ENCODE measurements at places on chromosomes 1 and 21.

DNA sequence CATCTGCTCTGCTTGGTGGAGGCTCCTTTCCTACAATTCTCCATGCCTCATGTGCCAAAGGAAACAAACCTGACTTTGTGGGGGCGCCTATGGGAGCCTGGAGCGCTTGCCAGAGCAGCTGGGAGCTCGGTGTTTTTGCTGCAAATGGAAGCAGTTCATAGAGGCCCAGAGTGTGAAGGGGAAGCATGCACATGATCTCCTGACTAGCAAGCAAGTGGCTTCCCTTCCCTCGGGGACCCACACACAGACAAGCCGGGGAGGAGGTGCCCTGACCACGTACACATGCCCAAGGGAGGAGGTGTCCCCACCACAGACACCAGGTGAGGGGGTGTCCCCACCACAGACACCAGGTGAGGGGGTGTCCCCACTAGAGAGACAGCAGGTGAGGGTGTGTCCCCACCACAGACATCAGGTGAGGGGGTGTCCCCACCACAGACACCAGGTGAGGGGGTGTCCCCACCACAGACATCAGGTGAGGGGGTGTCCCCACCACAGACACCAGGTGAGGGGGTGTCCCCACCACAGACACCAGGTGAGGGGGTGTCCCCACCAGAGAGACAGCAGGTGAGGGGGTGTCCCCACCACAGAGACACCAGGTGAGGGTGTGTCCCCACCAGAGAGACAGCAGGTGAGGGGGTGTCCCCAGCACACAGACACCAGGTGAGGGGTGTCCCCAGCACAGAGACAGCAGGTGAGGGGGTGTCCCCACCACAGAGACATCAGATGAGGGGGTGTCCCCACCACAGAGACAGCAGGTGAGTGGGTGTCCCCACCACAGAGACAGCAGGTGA lies 106.8 kb downstream of the CRYAA start:
- no peak for DNase-seq

DNA sequence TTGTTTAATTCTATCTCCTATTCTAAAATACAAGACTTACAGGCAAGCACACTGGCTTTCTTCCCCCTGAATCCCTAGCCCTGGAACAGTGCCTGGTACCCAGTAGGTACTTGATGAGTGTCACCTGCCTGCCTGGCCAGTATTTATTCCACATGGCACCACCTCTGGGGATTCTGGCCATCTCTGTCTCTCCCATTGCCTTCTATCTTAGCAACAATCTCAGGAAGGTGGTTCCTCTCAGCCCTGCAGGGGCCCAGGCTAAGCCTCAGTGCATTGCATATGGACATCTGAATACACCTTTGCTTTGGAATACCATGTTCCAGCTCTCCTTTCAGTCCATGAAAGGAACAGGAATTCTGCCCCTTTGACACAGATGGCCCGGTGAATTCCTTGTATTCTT lies 81.0 kb downstream of the HIVEP3 start:
- no peak for DNase-seq

- no peak for DNase-seq
Measured at GRCh38 chr1:70497152-70497551, 86.1 kb downstream of the CTH start.

GRCh38 chr1:165875604-165876003 lies 48.2 kb downstream of the UCK2 start:
- no peak for DNase-seq

- no peak for DNase-seq
Measured at GRCh38 chr1:198889101-198889500, 250.3 kb downstream of the PTPRC start.

DNA sequence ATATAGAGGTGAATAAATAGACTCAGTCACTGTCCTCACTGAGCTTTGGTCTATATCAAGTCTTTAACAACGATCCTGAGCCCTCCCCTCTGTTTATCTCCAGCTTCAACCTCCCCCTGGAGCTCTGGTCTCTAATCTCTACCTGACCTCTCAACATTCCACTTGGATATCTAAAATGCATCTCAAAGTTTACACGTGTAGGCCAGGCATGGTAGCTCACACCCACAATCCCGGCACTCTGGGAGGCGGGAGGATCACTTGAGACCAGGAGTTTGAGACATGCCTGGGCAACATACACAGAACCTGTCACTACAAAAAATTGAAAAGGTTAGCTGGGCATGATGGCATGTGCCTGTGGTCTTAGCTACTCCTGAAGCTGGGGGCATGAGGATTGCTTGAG lies 53.4 kb downstream of the GADD45A start:
- no peak for DNase-seq

- no peak for DNase-seq
Measured at GRCh38 chr1:94697839-94698238, 122.3 kb upstream of the SLC44A3 start.

- DNase-seq: peak; percentile 97
Measured at GRCh38 chr1:238647877-238648276, 738.5 kb upstream of the CHRM3 start.

DNA sequence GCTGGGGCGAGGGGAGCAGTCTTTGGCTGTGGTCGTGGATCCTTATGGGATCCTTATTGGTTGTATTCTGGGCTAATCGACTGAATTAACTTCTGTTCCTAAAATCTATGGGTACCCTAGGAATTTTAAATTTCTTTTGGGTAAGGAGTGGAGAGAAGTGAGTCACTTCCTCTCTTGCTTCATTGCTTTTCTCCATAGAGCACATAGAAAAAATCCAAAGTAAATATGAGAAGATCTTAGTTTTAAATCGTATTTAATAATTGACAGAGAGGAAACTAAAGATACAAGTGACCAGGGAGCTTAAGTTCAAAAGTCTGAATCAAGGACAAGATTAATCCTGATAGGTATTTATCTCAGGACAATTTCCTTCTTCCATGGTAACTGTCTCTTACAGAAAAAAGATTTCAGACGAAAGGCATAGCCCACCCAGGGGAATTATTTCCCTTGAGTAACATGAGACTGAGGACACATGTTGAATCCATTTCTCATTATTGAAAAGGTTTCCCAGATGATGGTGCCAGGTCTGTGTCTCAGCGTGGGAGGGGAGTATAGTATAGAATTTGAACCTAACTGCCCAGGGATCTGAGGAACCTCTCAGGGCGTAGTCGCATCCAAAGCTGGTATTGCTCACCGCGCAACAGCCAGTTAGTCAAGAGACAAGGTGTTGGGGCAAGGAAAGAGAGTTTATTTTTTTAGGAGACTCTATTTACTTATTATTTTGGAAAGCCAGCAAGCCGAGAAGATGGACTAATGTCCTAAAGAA lies 28.7 kb upstream of the FASLG start:
- peak; percentile 35 for DNase-seq

DNA sequence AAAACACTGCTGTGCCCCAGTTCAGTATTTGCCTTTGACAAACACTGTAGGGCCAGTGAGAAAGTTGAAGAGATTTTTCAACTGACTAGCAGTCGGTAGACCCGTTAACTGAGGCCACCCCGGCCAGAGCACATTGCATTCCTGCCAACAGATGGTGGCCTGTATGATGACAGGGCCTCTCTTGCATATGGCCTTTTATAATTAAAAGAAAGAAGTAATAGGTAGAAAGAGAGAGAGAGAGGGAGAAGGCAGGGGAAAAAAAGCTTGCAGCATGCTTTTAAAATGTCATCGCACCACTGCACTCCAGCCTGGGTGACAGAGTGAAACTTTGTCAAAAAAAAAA lies 4.7 kb upstream of the C1orf174 start:
- DNase-seq: no peak

GRCh38 chr1:33863779-33864178 lies at the start of gene HMGB4:
TSS of gene HMGB4 (plus strand) at chr1:33864079. CDS start at chr1:33864192, 113 bp downstream.
- DNase-seq: no peak

- DNase-seq: peak; percentile 65
Measured at GRCh38 chr1:24713176-24713575, 32.1 kb upstream of the CLIC4 start.

DNA sequence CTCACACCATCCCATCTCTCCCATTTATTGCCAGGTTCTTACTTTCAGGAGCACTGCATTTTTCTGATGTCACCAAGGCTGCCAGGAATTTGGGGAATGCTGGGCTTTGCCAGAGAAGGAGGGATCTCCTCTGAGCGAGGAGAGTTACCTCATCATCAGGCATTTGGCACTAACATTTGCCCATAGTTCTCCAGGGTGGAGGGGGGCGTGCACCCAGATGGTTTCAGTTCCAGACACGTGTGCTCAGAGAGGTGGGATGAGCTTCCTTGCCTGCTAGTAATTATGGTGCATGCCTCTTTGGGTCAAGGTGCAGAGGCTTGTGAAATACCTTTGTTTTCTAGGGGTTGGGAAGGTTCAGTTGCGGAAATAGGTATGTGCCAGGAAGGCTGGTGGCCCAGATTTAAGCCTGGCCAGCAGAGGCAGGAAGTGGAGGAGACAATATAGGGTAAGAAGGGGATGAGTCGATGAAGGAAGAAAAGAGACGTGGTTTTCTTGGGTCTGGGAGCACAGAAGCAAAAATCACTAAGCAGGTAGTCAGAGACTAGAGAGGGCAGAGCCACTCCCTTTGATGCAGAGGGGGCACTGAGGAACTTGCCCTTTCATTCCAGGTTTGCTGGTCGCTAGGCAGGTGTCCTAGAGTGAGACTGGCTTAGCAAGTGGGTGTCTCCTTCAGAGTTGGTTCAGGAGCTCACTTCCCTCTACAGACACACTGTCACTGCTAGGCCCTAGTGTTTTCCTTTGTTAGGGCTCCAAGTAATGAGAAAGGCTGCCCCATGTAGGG lies 7.2 kb downstream of the TUFT1 start:
- peak; percentile 98 for DNase-seq

DNA sequence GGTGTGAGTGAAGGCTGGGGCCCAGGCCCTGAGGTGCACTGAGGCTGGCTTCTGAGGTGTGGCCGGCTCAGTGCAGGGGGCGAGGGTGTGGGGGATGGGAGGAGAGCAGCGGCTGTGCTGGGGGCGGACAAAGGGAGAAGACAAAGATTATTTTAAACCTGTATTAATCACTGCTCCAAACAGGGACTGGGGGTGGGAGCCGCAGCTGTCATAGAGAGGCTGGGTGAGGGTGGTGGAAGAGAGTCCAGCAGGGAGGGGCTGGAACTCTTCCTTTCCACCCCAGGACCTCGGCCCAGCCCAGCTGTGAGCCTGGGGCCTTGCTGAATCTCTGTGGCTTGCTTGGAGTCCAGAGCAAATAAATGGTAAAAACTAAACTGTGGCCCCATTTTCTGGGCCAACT lies 106.9 kb downstream of the KCND3 start:
- DNase-seq: no peak

DNA sequence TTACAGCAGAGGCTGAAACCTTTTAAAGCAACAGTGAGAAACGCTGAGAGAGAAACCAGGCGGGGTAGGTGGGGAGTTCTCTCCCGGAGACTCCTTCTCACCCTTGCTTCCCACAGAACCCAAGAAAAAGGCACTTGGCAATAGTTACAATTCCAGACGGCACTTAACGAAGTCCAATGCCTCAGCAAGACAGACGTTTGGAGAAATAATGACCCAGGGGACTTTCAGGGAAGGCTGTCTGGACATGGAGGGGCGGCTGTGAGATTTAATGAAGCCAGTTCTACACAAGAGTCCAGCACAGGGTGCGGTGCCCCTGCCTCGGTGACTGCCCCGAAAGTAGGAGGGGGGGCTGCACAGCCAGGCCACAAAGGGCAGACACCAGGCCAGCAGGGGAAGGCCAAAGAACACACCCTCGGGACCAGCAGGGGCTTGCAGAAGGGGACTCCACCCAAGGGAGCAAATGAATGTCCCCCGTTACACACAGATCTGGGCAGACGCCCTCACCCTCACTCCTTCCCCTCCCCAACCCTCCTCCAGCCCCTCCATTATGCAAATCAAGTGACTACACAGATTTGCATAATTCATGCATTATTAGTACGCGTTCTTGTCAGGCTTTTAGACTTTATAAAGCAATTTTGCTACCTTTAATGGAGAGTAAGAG lies 26.3 kb downstream of the KCNN3 start:
- DNase-seq: no peak

GRCh38 chr1:118989006-118989815 lies 1.1 kb upstream of the TBX15 start:
- no peak for DNase-seq

DNA sequence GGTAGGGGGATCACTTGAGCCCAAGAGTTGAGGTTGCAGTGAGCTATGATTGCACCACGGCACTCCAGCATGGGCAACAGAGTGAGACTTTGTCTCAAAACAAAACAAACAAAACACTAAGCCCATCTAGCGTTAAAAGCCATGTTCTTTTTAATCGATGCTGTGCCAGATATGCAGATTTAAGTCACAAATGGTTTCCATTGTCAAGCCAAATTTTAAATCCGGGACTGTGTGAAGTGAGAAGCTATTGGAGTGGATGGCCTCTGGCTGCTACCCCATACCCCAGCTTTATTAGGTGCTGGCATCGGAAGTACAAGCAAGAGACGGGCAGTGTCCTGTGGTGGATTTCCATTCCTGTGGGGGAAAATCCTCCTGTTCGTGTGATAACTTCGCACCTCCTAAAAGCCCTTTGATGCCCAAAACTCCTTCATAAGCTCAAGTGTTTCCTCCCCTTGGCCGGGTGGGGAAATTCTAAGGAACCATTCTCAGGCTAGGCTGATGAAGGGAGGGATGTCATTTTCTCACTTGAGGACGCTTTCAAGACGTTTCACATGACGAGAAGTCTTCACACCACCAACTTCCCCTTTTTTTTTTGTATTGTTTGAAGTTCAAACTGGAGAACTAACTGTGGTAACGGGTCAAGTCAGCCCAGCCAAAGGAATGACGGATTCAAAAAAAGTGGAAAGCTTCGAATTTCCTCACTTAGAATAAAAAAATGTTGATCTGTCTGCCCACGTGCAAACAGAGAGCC lies 140.8 kb downstream of the KAZN start:
- no peak for DNase-seq

GRCh38 chr1:198669023-198669698 lies 30.3 kb downstream of the PTPRC start:
- DNase-seq: peak; percentile 88

DNA sequence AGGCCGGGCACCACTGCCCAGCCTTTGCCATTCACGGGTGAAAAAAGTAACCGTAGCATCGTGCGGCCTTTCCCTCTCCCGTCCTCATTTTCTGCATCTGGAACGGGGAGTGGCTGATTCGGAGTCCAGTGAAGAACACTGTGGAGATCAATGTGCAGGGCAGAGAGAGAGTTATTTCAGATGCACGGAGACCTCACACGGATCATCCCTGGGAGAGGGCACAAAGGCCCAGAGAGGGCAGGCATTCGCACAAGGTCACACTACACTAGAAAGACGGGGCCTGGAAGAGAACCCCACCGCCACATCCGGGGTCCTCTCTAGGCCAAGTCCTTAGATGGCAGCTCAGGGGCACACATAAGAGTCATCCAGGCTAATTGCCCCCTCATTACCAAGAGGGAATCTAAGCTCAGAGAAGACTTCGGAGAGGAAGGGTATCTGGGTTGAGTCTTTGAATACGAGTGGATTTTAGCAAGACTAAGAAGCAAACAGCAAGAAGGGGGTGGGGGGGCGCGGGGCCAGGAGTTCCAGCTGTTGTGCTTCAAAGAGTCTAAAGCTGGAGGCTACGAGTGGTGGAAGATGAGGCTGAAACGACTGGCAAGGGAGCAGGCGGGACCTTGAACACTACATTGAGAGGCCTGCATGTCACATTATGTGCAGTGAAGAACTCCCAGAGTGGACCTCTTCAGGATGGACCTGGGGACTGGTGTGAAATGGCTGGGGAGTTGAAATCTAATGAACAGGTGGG lies 857 bp downstream of the GPX7 start:
- peak; percentile 46 for DNase-seq

All from fibroblast of the aortic adventitia (primary cell).